ENCODE measurements at places on chromosomes 5 and 9.

- peak; percentile 51 for DNase-seq
These were observed 27.6 kb downstream of the ZDHHC11B start for GRCh38 chr5:756865-757345.

DNA sequence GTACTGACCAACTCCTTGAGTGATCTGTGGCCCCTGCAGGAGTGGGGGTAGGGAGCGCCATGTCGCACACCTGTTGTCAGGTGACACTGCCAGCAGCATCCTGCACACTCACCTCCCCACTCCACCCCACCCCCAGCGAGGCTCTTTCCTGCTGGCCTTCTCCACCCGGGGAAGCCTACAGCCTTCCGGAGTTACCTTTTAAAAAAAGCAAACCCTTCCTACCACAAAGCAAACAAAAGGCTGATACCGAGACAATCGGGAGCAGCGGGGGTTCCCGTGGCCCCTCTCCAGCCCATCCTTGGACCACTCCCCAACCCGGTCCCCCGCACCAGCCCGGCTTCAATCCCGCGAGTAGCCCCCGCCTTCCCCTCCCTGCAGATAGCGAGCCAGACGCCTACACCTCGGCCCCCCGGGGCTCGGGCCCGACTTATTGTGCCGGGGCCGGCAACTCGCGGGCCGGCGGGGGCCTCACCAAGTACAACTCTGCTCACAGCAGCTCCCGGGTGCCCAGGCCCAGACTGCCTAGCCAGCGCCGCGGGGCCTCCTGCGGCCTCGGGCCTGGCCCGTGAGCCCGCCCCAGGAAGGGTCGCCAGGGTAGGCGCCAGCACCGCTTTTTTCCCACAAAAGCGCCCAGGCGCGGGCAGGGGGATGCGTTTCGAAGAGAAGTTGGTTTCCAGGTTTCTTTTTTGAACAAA, 724 bp downstream of the MACROH2A1 start:
- peak; percentile 67 for DNase-seq

- DNase-seq: no peak
These were observed 64.5 kb downstream of the ERAP1 start for GRCh38 chr5:96743065-96743768.

GRCh38 chr5:61333954-61334867, 2.2 kb downstream of the ZSWIM6 start:
- DNase-seq: no peak

GRCh38 chr9:91817493-91818224, 132.4 kb downstream of the ROR2 start:
- peak; percentile 54 for DNase-seq

GRCh38 chr5:125549322-125549911, 803.0 kb upstream of the ZNF608 start:
- DNase-seq: no peak

- peak; percentile 86 for DNase-seq
These were observed 13.3 kb upstream of the UBE2QL1 start for GRCh38 chr5:6435356-6435755.

GRCh38 chr9:137717776-137718327, 99.0 kb downstream of the EHMT1 start:
- DNase-seq: no peak

DNA sequence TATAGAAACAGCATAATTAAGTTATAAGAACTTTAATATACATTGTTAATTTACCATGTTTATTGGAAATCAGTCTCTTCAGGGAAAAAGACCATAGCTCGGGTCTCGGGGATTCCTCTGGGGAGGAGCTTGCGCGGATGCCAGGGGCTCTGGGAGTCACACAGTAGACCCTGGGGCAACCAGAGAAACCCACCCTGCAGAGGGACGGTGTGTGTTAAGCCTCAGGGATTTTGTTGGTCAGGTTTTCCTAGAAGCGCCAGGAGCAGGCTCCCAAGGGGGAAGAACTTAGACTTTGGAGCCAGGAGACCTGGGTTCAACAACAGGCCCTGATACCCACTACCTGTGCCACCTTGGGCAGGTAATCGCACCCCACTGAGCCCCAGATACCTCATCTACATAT, 297.9 kb downstream of the MED10 start:
- peak; percentile 16 for DNase-seq

GRCh38 chr5:116763987-116764866, 189.6 kb upstream of the SEMA6A start:
- DNase-seq: peak; percentile 66

GRCh38 chr5:139130214-139130613, 68.0 kb downstream of the SIL1 start:
- DNase-seq: no peak

DNA sequence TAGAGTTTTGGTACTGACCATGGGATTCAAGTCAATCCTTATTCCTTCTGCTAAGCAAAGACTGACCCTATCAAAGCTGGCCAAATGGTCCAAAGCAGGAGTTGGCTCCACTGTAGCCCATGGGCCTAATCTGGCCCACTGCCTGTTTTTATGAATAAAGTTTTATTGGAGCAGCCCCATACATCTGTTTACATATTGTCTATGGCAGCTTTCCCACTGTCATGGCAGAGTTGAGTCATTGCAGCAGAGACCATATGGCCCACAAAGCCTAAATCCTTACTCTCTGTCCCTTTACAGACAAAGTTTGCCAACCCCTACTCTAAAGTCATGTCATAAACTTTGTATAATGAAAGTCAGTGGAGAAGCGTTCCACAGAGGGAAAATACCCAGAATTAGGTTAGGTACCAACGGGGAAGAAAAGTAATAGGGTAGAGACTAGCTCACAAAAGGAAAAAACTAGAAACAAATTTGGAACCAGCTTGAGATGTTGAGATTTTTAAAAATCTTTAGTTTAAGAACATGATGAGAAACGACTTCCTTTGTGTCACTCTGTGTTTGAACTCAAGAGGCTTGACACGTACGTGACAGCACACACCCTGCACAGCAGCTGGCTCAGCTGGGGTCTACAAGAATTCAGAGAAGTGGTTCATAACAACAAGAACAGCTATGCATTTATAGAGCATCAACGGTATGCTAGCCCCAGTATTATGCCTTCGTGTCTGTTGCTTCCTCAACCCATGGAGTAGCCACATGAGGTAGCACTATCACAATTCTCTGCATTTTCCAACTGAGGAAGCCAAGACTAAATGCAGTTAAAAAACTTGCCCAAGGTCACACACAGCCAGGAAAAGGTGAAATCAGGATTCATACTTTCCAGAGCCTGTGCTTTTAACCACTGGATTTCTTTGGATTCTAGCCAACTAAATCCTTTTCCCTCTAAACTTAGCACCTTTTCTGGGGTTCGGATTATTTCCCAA, 198.9 kb upstream of the WWC1 start:
- no peak for DNase-seq

DNA sequence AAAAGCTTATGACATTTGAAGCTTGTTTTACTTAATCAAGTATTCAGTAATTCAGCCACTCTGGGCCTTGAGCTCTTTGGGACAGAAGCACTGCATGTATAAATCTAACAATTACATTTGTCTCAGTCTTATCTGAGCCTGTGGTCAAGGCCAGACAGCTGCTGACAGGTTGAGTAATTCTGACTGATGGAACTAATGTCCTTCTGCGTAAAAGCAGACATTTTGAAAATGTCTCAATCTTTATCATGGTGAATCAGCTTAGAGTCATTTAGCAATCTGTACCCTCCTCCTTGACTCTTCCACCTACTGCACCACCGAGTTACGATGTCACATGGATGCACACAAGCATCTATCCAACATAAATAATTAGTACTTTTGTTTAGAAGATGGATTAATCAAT, 400.0 kb downstream of the ARRDC3 start:
- DNase-seq: peak; percentile 74

- DNase-seq: no peak
These were observed 74.2 kb upstream of the FRRS1L start for GRCh38 chr9:109241207-109241606.

GRCh38 chr5:100542086-100542485, 6.9 kb downstream of the FAM174A start:
- DNase-seq: no peak

DNA sequence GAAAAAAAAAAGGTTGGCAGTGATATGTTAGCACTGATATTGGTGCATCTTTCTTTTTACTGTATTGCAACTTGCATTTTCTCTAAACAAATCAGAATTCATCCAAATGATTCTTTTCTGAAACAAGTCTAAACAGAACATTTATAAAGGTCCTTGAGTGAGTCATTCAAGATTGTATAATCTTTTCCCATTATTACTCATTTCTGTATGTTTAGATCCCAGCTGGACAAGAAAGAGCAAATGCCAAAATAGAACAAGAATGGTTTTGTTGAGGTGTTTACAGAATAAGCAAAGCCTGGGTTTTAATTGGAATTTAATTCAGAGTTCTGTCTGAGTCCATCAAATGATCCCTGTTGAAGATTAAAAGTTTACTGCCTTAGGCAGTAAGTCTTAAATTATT, 112.3 kb downstream of the VCAN start:
- DNase-seq: no peak

DNA sequence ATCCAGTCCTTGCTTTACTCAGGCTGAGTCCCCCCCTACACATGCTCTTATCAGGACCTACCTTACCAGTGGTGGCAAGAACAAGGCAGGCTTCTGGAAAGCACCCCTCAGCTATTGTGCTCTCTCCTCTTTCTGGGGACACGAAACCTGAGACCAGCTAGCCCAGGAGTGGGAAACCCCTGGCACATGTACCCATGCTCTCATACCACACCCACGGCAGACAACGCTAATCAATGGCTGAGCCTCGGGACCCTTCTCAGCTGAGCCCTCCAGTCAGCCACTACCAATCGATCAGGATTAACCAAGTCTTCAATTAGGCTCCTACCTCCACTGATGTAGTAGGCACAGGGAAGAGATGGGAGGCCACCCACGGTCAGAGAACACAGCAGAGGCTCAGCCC, 65.1 kb downstream of the VAV2 start:
- no peak for DNase-seq

DNA sequence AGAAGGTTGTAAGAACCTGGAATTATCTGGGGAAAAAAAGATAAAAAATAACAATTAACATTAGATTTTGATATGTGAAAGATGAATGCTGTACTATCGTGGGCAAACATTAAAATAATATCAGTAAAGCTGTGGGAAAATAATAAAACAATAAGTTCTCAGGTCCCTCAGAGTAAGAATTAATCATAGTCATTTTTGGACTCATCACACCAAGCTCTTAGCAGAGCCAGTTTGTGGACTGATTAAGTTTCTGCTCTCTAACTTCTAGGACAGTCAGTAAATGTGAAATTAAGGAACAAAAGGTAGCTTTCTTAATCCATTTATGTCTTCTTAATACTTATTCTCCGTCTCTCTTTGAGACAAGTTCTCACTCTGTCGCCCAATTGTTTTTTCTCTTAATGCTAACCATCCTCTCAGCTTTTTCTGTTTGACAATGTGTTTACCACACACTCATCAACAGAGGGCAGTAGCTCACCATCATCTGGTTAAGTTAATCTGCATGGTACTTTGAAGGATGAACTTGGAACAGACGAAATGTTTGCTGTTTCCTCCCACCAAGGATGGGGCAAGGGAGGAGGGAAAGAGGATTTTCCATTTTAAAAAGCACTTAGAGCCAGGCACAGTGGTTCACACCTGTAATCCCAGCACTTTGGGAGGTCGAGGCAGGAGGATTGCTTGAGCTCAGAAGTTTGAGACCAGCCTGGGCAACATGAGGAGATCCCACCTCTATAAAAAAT, 5.3 kb upstream of the ACO1 start:
- DNase-seq: peak; percentile 65

DNA sequence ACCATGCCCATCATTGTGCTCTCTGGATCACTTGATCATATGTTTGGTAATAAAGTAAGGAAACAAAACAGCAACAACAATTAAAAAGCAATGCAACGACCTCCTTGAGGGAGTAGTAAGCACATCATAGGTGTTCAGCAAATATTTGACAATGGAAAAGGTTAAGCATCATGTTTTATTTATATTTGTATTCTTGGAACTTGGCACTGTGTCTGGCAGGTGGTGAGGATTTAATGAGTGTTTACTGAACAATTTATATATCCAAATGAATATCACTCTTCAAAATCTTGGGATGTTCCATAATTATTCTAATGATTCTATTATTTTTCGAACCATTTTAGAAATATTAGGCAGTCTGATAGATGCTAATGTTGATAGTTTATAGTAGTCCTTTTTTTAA, 6.2 kb downstream of the PIP5K1B start:
- DNase-seq: no peak

GRCh38 chr9:116506685-116507084, 180.4 kb upstream of the TRIM32 start:
- no peak for DNase-seq

- DNase-seq: no peak
These were observed 12.6 kb downstream of the HABP4 start for GRCh38 chr9:96462541-96462940.

GRCh38 chr5:10474521-10475075, 32.9 kb downstream of the ROPN1L start:
- DNase-seq: no peak

GRCh38 chr9:33535541-33535940, 11.5 kb downstream of the ANKRD18B start:
- no peak for DNase-seq

- peak; percentile 49 for DNase-seq
These were observed 937 bp upstream of the SLC26A2 start for GRCh38 chr5:149959406-149960236.

DNA sequence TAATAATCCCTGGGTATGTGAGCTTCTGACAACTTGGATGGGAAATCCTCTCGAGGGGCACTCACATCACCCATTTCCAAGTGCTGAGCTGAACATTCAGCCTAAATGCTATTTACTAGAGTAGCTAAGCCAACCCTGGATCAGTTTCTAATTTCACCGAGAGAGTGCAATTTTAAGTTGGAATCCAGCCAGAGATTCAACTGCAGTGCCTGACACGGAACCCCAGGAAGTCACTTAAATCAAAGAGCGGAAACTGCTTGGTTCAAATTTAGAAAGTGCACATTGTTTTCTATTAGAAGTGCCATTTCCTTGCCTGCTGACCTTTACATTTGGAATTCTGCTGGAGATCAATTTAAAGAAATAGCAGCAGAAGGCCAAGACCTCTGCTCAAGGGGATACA, 8.8 kb downstream of the SPRY4 start:
- no peak for DNase-seq

- no peak for DNase-seq
These were observed 308.7 kb downstream of the SPOCK1 start for GRCh38 chr5:137190441-137190840.

- no peak for DNase-seq
These were observed 264.6 kb upstream of the ZNF608 start for GRCh38 chr5:125011014-125011413.

DNA sequence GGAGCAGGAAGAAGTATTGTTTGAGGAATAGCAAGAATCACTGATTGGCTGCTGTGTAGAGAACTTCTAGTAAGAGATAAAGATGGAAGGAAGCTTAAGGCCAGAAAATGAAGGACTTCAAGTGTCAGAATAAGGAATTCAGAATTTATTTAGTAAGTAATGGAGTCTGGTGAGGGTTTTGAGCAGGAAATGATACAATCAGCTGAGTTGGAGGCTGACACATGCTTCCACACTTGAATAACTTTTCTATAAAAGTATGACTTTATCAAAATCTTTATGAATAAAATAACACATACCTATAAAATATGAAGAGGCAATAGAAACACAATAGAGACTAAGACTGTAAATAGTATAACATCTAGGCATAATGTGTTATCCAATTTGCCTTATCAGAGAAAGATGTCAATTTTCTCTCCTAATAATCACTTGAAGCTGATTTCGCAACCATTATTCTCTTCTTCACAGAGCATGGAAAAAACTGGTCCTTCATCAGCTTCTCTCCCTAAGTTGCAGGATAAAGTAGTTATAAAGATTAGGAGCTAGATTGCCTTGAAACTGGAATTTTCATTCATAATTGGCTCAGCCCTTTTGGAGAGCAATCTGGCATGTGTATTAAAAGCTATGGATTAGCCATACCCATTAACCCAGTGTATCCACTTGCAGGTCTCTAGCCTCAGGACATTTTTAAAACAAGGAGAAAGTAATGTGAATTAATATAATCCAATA, 143.4 kb downstream of the ZNF608 start:
- no peak for DNase-seq
